ENCODE measurements at places on chromosomes 7 and 10.
A peak's percentile ranks its signal among the peaks of the same experiment; 100 is the strongest.

DNA sequence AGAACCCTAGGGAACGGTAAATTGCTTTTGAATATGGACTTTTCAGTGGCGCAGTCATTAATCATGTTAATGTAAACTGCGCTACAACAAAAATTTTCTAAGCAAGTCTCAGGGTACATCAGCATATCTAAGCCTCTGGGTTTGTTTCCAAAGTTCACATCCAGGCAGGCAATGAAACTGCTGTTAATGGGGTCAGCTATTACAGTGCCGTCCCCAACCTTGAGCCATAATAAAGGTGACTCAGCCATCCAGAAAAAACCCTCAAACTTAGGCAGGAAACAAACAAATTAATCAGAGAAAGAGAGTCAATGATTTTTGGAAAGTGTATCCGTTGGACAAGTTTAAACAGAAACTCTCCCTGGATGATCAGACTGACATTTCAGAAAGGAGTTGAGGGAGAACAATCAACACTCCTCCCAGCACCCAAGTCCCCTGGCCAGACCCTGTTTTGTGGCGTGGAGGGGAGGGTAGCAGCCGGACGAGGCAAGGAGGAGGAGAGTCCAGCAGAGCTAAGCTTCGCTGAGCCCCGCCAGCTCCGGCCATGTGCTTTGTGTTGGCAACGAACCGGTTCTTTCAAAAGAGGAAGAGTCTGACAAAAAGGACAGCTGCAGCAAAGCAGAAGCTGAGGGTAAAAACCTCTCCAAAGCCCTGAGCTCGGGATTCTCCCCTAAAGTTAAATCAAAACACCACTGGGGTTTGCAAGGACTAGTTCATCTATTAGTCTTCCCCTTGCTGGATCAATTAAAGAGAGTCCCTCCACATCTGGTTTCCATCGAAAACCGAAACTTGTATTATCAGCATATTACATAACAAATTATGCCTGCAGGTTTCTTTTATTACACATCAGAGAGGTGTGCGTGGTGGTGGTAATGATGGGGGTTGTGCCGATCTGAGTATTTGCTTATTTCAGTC, 3.6 kb downstream of the FAM53B start:
- DNase-seq: peak; percentile 71

DNA sequence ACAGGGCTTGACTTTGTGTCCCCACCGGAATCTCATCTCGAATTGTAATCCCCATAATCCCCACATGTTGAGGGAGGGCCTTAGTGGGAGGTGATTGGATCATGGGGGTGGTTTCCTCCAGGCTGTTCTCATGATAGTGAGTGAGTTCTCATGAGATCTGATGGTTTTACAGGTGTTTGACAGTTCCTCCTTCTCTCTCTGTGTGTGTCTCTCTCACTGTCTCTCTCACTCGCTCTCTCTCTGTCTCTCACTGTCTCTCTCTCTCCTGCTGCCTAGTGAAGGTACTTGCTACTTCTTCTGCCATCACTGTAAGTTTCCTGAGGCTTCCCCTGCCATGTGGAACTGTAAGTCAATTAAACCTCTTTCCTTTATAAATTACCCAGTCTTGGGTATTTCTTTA, 289.8 kb upstream of the HABP2 start:
- no peak for DNase-seq

DNA sequence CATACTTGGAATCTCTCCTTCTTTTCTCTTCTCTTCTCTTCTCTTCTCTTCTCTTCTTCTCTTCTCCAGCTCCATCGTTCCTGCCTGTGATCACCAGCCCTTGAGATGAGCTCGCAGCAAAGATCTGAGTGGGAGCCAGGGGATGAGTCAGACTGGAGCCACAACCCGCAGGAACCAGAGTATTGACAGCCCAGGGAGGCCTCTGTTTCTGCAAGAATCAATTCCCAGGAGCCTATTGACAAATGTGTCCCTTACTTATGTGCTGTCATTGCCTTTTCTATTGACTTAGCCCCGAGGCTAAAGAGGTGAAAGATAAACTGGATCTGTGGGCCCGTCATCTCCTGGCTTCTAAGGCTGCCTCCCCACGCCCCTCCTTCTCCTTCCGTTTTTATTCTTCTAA, 13.1 kb upstream of the HABP2 start:
- DNase-seq: peak; percentile 54

DNA sequence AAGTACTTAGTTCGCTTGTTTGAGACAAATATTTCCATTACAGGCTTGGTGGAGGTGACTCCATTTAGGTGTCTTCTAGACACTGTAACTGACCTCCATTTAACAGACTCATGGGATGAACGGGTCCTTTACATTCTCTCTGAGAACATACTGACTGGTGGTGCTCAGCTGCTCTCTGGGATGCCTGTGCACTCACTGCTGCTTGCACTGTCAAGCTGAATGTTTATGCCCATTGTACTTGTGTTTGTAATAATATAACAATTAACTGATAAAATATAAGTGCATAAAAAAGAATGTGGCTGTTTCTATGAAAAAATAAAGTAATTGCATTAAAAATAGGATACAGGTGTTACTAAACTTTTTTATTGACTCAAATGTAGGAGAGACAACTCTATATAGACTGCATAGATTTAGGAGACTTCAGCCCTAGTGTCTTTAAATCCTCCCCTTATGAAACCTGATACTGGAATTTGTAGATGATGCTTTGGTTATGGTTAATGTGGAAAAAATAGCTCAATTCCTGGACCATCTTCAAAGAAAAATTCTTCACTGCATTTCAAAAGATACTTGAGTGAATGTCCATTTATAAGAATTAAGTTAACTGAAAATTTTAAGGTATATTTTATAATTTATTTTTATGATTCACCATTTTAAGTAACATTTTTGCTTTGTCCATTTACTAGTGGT, 85.4 kb downstream of the CDK14 start:
- no peak for DNase-seq

DNA sequence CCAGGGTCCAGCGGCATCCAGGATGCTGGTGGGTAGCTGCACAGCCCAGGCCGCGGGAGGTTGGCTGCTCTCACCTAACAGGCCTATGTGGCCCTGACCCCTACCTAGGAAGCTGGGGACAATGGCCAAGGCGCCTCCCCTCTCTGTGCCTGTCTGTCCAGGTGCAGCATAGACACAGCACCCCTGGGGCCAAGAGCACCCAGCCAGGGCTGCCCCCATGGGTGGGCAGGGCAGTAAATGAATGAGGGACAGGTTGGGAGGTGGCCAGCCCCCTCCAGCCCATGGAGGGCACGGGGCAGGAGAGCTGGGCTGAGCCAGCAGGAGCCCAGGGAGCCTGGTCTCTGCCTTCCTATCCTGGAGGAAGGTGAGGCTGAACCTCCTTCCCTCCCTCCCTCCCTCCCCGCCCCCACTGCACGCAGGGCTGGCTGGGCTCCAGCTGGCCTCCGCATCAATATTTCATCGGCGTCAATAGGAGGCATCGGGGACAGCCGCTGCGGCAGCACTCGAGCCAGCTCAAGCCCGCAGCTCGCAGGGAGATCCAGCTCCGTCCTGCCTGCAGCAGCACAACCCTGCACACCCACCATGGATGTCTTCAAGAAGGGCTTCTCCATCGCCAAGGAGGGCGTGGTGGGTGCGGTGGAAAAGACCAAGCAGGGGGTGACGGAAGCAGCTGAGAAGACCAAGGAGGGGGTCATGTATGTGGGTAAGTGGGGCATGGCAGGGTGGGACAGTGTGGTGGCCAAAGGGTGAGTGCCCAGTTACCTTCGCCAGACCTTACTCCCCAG, at the start of gene SNCG:
TSS of gene SNCG (plus strand) at position 484 of the 785 bp plus-strand sequence. CDS start at position 583, 99 bp downstream.
- DNase-seq: peak; percentile 51

DNA sequence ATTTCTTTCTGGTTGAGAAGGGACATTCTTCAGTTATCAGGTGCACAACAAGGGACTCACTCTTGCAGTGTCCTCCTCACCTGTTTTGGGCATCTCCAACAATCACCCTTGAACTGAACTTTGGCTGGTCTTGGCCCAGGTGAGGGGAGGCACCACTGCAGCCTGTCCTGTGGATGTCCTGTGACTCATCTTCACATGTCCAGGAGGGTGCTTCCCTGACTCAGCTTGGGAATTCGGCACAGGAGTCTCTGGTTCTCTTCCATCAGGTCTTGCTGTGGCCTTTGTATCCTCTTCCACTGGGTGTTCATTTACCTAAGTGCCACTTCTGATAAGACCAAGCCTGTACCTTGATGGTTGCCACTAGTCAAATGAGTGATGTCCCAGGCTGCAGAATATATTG, 196.7 kb upstream of the MKI67 start:
- DNase-seq: no peak

DNA sequence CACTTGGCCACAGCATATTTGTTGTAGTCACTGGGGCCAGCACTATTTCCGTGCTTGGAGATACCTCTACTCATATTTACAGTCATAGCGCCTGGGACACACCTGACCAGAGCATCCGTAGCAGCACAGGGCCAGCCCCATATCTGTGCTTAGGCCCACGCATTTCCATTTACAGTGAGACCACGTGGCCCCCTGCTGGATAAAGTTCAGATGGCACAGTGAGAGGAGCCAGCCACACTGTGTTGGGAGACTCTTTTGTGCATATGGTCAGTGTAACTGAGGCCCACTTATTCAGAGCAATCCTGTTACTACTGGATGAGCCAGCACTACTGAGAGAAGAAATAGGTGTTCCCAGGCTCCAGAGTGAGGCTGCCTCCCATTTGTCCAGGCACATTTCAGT, 455.3 kb downstream of the REEP3 start:
- no peak for DNase-seq

- DNase-seq: peak; percentile 17
Measured at GRCh38 chr7:23298141-23298881, 828 bp upstream of the MALSU1 start.

- DNase-seq: no peak
Measured at GRCh38 chr10:116105264-116105663, 167.7 kb downstream of the GFRA1 start.

DNA sequence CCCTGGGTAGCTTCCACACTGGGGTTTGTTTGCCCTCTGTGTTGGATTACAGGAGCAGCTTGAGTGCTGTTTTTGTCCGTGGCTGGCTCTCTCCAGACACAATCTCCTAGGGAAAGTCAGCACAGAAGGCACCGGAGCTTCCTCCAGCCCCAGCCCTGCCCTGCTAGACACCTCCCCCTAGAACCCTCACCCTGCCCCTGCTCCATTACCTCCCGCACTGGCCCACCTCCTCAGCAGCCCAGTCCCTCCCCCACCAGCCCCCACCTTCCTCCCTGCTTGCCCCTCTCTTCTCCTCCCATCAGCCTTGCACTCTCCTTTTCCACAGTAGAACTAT, 130.5 kb downstream of the ADCY1 start:
- no peak for DNase-seq

DNA sequence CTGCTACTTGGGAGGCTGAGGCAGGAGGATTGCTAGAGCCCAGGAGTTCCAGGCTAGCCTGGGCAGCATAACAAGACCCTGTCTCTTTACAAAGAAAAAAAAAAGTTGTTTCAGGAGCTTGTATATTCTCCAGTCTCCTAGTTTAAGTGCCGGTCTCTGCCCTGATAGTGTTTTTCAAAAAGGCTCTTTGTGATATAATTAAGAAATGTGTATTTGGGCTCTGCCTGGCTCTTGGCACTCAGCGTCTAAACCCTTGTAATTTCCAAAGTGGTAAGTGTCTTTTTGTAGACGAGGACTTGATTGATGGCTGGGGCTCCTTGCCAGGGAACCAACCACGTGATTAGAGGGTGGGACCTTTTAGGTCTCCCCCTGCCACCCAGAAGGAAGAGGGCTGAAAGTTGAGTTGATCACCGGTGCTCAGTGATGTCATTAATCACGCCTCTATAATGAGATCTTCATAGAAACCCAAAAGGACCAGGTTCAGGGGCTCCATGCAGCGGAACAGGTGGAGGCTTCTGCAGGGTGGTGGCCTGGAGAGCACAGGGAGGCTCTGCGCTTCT, 4.4 kb downstream of the EIF3B start:
- no peak for DNase-seq

All from foreskin fibroblast (primary cell).